ENCODE measurements at places on chromosomes 3 and 15. TPM values are rescaled to one million over a fixed set of nuclear protein-coding genes. Genes with fewer than 3 reads are reported as not detected.

DNA sequence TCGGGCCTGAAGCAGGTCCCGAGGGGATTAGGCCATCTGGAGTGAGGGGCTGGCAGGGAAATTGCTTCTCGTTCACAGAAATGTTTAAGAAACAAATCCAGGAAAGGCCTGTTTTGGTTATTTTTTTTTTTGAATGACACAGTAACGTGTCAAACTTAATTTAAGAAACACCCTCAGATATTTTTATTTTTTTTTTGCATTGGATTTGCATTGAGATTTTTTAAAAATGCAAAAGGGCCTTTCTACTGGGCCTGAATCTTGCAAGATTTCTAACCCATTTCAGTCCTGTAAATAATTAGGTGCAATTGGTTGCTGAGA lies 25.0 kb upstream of the KLF13 start:
- DNase-seq: no peak

Gene REC114
- total RNA-seq: not detected

DNA sequence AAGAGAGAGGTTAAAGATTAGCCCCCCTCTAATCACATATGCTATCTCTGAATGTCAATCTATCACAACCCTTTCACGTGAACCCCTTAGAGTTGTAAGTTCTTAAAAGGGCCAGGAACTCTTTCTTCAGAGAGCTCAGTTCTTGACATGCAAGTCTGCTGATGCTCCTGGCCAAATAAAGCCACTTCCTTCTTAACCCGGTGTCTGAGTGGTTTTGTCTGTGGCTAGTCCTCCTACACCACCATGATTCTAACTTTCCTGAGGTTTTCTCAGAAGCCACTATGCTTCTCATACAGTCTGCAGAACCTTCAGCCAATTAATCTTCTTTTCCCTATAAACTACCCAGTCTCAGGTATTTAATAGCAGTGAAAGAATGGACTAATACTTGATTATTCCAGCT lies 231.1 kb upstream of the CNTN6 start:
- no peak for DNase-seq

DNA sequence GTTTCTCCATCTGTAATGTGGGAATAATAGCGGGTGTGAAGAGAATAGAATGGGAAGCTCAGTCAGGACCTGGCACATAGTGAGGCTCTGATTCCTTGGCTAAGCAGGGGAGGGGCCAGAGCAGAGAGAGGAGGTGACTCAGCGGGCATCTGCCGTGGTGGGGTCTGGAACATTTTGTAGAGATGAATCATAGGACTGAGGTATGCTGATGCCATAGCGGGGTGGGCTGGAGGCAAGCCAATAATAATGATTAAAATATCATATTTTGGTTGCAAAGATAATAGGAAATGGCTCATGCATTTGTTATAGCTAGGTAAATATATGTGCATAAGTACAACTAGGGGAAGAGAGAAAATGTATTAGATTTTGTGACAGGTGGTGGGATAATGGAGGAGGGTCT lies 11.2 kb downstream of the TGM4 start:
- DNase-seq: no peak

Gene TRIM59
- total RNA-seq: 120 TPM

DNA sequence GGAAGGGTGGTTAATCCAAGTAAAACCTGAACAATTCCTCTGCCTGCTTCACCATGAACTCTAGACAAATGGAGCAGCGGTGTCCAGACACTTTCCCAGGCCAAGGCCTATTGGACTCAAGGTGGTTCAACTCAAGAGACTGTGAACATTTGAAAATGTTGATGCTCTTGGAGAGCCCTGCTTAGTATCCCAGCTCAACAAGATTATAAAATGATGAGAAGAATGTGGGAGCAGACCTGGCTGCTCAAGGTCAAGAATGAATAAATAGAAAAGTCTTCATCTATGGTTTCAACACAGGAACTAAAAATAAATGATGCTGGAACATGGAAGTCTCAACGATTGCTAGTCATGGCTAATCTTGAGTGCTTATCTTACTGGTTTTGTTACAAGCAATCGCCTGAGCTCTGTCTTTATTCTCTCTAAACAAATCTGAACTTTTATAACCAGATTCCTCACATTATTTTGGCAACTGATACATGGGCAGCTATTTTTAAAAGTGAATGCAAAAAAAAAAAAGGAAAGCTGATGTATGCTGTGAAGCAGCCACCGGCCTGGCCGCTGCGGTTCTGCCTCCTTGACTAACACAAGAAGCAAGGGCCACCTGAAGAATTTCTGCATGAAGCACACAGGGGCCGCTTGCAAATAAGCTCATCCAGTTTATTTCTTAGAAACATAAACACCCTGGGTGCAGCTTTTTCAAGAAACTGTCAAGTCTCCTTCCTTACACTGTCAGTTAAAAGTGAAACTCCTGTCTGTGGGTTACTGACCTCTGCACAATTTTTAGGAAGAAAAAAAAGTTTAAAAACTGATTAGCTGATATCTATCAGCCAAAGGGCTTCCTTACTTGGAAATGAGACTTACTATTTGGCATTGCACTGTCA lies 120.1 kb upstream of the ARHGEF3 start:
- no peak for DNase-seq

Gene TRH
- 0.19 TPM for total RNA-seq

- DNase-seq: no peak
Observed at GRCh38 chr3:107981471-107982111, 109.2 kb downstream of the CD47 start.

Gene MKRN3
- total RNA-seq: not detected

- no peak for DNase-seq
Observed at GRCh38 chr3:178494386-178494785, 41.9 kb upstream of the KCNMB2 start.

DNA sequence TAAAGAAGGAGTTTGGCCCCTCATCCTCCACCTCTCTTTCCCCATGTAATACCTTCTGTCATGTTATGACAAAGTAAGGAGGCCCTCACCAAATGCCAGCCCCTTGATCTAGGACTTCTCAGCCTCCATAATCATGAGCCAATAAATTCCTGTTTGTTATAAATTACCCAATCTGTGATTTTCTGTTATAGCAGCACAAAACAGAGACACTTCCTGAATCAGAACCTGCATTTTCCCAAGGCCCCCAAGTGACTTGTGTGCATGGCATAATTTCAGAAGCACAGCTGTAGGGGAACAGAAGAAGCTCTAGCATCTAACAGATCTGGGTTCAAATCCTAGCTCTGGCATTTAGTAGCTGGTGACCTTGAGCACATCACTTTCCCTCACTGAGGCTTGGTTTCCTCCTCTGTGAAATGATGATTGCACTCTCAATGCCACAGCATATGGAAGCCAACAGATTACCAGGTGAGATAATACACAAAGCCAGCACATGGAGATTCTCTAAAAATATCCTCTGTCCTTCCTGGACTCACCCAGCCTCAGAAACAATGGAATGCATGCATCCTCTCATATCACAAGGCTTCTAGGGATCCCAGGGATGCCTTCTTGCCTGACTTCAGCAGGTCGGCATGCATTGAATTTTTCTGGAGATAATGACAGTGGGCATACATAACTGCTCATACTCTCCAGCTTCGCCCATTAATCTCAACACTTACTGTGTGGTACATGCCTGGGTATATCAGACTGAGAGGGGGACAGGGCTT lies 26.3 kb downstream of the TLNRD1 start:
- DNase-seq: no peak

GRCh38 chr3:17638356-17638755 lies 104.1 kb downstream of the TBC1D5 start:
- no peak for DNase-seq
